ENCODE measurements at places on chromosomes 2 and 18. TPM values are rescaled to one million over a fixed set of nuclear protein-coding genes. Genes with fewer than 3 reads are reported as not detected.

- no peak for DNase-seq
These were observed 501.4 kb downstream of the CCDC85A start for GRCh38 chr2:56685205-56685604.

- no peak for DNase-seq
These were observed 251.2 kb upstream of the ID2 start for GRCh38 chr2:8430628-8431027.

- no peak for DNase-seq
These were observed 689.0 kb upstream of the FSHR start for GRCh38 chr2:49843314-49843713.

DNA sequence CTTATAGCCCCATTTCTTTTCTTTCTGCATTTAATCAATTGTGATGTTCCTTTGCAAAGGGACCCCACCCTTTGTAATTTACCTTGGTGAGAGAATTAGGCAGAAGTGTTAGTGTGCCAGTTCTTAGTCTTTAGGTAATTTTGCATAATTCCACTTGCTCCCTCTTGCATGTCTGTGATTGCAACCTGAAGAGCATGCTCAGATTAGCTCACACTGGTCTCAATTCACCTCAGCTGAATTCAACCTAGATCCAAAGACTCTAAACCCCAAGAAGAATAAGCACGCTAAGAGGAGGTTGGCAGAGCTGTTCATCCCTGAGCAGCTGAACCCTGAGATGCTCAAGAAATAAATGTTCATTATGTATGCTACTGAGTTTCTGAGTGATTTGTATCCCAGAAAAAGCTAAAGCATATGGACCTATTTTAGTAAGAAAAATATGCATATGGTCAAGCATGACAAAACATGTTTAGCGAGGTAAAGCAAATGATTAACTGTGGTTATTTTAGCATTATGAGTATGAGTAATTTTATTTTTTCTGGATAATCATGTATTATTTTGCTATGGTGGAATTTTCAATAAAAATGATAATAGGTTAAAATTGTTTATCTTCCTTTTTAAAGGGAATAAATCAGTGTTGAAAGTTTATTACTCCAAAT is 299.2 kb upstream of the ZSWIM2 start:
- DNase-seq: no peak

GRCh38 chr2:37604716-37605115 is 66.7 kb downstream of the CDC42EP3 start:
- no peak for DNase-seq

GRCh38 chr2:100986157-100986556 is 15.9 kb upstream of the RPL31 start:
- DNase-seq: no peak

DNA sequence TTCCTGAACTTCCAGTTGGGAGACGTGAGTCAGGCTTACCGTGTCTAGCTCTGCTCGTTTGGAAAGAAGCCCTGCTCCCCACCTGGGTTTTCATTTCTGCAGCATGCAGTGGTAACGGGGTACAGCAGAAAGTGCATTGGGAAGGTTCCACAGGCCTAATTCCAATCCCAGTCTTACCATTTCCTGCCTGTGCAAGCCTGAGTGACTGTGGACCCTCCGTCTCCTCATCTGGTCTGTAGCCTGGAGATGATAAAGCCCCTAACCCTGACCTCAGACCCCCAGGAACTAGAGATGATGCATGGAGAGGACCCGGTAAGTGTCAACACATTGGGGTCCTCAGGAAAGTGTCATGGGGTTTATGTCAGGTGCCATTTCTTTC is 5.8 kb upstream of the PSD4 start:
- DNase-seq: no peak

DNA sequence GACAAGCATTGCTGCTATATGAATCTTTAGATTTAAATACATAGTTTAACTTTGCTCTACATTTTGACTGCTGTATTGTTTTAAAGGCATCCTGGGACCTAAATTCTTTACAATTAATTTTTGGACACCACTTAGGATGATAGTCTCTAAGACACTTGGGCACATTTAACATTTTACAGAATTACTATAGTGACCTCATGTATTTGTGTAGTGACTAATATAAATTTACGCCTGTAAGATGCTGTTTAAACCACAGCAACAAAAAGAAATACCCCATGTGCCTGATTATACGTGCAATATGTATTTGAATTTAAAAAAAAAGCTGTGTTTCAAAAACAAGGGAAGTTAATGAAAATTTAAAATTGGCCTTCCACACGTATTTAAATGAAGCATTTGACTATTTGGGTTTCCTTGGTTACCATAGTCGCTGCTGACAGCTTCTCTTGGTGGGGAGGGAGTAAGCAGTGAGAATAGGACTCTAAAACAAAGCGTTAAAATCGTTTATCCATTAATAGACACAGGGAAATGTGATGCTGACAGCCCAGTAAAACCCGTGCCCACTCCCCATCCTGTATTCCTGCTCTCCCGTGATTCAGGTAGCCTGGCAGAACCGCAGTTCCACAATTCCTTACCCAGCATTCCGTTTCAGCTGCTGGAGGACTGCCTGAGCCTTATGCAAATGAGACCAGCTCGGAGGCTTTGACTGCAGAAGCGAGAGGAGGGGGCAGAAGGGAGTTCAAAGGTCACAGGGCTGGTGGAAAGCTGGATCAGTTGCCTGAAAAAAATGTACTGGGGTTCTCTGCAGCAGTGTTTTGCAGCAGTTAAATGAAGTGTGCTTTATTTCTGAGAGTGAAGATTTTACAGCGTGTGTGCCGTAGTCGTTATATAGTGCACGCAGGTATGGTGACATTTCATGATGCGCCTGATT is 104.3 kb downstream of the CSRNP3 start:
- DNase-seq: peak; percentile 76

GRCh38 chr2:157428500-157429175 is 15.3 kb downstream of the CYTIP start:
- no peak for DNase-seq

DNA sequence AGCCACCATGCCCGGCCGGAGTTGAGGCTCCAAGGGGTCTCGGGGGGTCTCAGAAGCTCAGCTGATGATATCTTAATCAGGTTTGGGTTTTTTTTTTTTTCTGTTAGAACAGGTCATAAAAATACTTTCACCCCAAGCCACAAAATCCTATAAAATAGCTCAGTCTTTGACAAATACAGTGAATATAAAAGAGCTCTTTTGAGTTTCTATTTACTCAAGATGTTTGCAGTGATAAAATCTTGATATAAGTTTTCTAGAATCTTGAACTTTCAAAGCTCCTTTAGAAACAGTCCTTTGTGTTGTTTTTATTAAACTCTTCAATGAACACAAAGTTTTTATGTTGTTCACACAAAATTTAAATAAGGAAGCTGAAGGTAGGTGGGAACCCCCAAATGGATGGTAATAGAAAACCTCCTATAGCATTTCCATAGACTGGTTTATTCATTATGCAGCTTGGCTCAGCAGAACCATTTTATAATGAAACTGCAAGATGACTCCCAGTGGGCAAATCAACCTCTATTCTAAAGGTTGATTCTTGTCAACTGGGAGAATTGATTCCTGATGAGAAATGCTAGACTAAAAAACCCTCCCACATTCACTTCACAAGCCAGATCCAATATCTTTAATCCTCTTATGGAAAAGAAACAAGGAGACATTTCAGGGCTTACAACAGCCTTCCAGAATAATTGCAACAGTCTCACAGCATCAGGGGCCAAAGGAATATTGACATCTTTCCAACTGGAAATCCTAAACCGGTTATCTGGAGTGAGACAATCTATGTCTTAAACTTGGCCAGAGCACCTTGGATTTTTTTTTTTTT is 13.6 kb upstream of the NARS1 start:
- DNase-seq: no peak

DNA sequence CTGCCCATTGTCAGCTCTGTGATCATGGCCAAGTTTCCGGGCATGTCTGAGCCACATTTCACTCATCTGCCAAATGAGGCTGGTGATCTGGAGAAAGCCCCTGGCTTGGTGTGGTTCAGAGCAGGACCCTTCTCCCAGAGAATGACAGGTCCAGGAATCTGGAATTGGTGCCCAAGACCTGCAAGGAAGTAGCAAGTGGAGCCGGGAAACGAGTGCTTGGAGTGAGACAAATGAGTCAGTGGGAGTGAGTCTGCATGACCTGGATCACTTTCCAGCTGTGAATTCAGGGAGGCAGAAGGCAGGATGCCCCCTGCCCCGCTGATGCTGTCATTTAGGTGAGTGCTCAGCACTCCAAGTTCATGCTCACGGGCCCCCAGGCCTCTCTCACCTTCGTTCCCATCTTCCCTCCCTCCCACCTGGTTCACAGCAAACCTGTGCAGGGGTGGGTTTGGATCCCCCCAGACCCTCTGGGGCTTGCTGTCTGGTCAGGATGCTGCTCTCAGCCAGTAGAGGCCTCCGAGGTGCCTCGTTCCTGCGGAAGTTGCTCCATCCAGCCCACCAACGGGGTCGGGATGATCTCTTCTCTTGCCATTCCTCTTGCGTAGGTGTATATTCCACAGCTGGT is 104.4 kb downstream of the INHBB start:
- DNase-seq: no peak

- DNase-seq: no peak
These were observed 19.3 kb upstream of the RBBP8 start for GRCh38 chr18:22913861-22914260.

DNA sequence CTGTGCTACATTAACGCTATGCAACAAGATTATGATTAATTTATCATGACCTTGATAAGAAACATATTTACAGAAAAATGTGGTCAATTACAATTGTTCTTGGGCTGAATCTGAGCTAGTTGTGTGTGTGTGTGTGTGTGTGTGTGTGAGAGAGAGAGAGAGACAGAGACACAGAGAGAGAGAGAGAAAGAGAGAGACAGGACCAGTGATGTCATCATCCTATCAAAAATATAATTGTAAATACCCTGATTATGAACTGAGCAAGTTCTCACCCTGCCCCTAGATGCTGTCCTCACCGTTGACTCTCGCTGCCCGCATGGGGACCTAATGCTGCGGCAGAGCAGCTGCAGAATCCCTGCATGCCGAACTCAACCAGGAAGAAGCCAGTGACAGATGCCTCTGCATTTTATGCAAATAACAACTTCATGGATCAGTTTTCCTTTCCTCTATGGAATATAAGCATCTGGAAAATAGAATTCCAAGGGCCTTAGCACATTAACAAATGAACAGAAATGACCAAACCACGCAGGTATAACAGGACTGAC is 512.5 kb downstream of the PLCL1 start:
- no peak for DNase-seq

GRCh38 chr18:48861181-48861708 is 89.5 kb downstream of the SMAD7 start:
- no peak for DNase-seq

DNA sequence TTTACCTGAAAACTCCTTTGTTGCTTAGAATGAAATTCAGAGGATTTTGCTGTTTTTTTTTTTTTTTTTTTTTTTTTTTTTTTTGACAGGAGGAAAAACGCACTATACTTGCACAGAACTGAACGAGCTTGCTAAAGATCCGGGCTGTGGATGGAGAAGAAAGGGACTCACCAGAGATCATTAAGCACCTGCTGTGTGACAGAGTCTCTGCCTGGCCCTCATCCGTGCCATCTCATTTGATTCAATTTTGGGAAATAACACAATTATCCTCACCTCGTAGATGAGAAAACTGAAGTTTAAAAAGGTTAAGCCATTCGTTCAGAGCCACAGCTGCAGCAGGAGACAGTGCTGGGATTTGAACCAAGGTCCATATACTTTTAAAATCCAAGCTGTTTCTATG is 775.4 kb upstream of the ID2 start:
- DNase-seq: peak; percentile 30

DNA sequence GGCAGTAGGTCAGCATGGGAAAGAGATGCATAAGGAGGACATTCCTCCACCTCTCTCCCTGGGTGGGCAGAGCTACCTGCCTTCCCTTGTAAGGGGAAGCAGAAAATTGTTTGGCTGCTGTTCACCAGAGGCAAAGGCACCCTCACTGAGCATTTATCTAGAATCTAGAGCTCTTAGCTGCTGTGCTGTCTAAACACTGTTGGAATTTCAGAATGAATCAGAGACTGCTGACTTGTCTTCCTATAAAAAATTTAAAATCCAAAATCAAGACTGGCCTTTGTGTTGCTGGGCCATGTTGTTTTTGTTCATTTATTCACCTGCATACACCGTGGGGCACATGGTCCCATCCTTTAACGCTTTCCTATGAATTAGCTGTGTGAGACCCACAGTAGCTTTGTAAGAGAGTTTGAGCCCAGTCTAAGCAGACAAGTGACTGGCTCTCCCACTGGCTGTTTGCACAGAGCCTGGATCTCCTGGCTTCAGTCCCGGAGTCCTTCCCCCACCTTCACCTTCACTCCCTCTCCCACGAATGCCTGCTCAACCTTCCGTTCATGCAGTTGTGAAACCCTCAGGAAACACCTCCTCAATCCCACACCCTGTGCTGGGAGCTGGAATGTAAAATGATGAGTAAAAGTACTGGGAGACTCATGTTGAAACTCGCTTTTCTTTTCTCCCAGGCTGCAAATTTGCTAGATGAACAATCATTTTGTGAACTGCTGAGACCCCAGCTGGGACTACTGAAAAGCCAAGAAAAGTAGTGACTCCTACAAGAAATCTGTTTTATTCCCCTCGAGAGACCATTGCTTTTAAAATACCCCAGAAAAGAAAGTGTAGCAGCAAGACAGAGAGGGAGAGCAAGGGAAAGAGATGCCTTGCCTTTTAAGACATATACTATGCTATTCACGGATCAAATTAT is 76.2 kb downstream of the FAM168B start:
- DNase-seq: no peak

GRCh38 chr18:75157851-75158250 is 51.1 kb downstream of the PTGR3 start:
- no peak for DNase-seq

DNA sequence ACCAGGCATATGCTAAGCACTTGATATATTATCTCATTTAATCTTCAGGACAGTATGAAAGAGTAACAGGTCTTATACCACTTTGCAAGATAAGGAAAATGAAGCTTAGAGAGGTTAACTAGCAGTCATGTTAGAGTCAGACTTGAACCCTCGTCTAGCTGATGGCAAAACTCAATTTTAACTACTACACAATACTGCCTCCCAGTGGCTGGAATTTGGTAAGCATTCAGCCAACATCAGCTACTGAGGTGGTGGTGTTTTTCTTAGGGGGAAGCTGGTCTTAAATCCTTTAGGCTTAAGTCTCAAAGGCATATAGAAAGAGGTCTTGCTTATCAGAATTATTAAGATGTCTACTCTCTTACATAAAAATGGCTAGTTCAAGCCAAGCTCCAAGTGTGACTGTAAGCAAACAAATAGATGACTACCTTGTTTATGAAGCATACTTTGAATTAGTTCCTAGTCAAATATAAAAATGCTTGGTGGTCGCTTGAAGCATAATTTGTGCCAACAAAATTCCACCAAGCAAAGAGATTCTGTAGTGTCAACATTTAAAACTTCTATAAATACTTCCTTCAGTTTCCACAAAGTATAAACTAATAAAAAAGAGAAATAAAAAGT is 325.4 kb upstream of the FIGN start:
- DNase-seq: peak; percentile 8

- DNase-seq: no peak
These were observed 142.7 kb downstream of the PTGR3 start for GRCh38 chr18:75066021-75066880.

Gene HOXD4
- total RNA-seq: not detected

Gene TNFAIP6
- total RNA-seq: not detected

Gene HJURP
- total RNA-seq: 38.5 TPM

Gene DSG4
- not detected for total RNA-seq

Gene RANBP2
- total RNA-seq: 27.2 TPM

Gene FEV
- total RNA-seq: not detected

Gene TEKT4
- total RNA-seq: not detected

Gene DNAJC5G
- total RNA-seq: not detected

Gene CD8B2
- not detected for total RNA-seq

Gene NUP35
- total RNA-seq: 27.7 TPM

Gene CCDC102B
- total RNA-seq: 1.0 TPM

Gene THADA
- total RNA-seq: 35.9 TPM

Gene ICOS
- total RNA-seq: not detected

Gene FHOD3
- total RNA-seq: not detected

Gene TRPM8
- total RNA-seq: not detected

Gene PCARE
- total RNA-seq: not detected

All from G401 (cell line).